ENCODE measurements at places on chromosomes 2 and 18.

DNA sequence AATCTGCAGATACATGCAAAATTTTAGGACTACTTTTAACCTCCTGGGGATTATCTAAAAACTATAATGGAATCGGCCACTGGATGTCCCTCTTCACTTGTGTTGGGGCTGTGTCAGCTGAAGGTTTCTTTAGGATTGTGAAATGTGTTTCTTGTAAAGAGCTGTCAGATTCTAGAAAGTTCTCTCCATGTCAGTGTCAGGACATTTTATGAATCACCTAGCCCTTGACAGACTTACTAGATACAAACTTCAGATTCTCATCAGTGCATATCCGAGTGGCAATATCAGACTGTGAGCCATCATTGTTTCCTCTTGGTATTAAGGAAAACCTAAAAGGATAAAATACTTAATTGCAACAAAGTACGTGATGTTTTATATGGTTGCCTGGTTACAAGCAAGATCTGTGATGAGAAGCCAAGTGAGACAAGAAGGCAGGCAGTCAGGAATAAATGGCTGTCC is 107.3 kb downstream of the CPS1 start:
- DNase-seq = no peak

GRCh38 chr2:199692489-199692888 is 158.5 kb downstream of the FTCDNL1 start:
- no peak for DNase-seq

GRCh38 chr2:159446201-159446600 is 159.7 kb upstream of the WDSUB1 start:
- DNase-seq = no peak

- DNase-seq = no peak
These were observed 1553.0 kb upstream of the PIK3C3 start for GRCh38 chr18:40402052-40402451.

GRCh38 chr18:63585988-63586387 is 1.2 kb upstream of the SERPINB13 start:
- DNase-seq = no peak

- DNase-seq = no peak
These were observed 30.2 kb downstream of the GREB1 start for GRCh38 chr2:11563784-11564666.

- DNase-seq = no peak
These were observed 158.3 kb downstream of the GLI2 start for GRCh38 chr2:120893811-120894584.

- no peak for DNase-seq
These were observed 14.0 kb downstream of the ITGA4 start for GRCh38 chr2:181471226-181471625.

GRCh38 chr2:237879058-237879430 is 19.6 kb downstream of the RAMP1 start:
- no peak for DNase-seq

- no peak for DNase-seq
These were observed 47.4 kb upstream of the POLE4 start for GRCh38 chr2:74911061-74911460.

DNA sequence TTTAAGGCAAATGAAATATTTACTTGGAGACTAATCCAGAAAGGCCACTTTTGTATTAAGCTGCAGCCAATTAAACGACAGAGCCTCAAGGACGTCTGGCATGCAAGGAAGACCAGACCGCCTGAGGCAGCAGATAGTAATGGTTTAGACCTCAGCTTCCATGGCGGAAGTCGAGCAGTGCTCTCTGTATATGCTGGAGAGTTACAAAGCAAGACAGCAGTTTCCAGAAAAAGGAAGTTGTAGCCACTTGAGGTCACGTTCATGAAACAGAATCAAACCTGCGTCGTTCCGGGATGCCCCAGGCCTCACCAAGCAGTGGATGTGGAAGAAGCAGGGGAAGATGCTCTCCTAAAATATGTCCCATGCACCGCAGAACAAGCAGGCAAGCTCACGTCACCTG is 142.0 kb downstream of the PTGR3 start:
- no peak for DNase-seq

- DNase-seq = no peak
These were observed 1.1 kb upstream of the CEP192 start for GRCh38 chr18:12990123-12990475.

GRCh38 chr2:23037596-23037995 is 347.4 kb upstream of the KLHL29 start:
- no peak for DNase-seq

- no peak for DNase-seq
These were observed 32.6 kb downstream of the TNS1 start for GRCh38 chr2:217970206-217970605.

- peak; percentile 69 for DNase-seq
These were observed 7.8 kb downstream of the MTHFD2 start for GRCh38 chr2:74206180-74206688.

DNA sequence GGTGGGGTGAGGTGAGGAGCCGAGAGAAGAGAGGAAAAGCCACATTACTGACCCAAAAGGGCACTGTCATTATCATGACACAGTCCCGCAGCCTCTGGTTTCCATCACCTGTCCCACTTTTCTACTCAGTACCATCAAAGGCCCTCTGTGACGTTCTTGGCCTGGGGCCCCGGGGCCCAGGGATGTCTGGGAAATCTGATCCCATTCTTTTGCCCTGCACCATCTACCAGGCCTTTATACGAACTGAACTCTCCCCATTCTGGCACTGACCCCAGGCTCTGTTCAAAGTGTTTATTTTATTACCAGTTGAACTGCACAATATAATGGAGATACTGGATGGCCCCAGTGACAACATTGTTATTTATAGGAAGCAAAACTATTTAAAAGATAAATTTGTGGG is 89.1 kb downstream of the COL6A3 start:
- DNase-seq = no peak

DNA sequence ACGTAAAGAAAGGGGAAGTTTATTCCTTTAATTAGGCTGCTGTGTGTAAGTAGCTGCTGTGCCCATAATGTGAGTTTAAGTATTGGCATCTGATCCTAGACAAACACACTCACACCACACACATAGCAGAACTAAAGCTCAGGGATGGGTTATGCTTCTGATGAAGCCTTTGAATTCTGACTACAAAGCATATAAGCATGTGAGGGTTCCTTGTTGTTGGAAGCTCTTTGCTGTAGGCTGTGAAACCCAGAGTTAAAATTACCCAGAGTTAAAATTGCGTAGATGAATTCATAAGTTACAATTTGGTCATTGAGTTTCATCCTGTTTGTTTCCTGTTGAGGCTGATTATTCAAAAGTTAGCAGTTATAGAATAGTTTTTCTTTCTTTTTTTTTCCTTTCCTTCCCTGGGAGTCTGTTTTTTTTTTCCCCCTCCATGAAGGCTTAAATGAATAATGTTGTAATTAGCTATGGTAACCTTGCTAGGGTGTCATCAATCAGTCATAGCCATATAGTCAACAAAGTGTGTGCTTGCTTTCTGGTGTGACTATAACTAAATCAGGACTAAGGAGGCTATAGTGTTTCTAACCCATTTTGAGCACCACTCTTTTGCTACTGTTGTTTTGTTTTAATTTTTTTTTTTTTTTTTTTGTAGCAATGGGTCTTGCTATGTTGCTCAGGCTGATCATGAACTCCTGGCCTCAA is 426.1 kb downstream of the PARD3B start:
- no peak for DNase-seq

- DNase-seq = no peak
These were observed 47.3 kb downstream of the SOCS6 start for GRCh38 chr18:70335892-70336726.

- DNase-seq = no peak
These were observed 106.6 kb upstream of the STON1 start for GRCh38 chr2:48423376-48423775.

DNA sequence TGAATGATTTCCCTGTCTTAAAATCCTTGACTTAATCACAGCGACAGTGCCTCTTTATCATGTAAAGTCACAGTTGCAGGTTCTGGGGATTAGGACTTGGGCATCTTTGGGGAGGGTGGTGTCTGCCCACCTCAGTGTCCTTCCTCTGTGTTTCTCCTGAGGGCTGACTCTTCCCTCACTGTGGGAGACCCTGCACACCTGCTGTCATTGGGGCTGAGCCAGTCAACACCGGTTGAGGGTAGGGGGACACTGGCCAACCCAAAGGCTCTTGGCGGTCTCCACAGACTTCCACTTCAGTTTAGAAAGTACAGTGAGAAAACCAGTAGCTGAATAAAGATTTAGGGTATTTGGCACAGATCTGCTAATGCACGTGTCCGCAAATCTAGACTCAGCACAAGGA is 36.9 kb downstream of the AGAP1 start:
- no peak for DNase-seq

Measured in B cell (primary cell).